ENCODE measurements at places on chromosomes 7 and 10. TPM values are rescaled to one million over a fixed set of nuclear protein-coding genes. Genes with fewer than 3 reads are reported as not detected.

KDM7A gene
- total RNA-seq, result 28.4 TPM

GSTO1 gene
- 232 TPM for total RNA-seq

GSDME gene
- 6.0 TPM for total RNA-seq

C10orf88 gene
- 12.2 TPM for total RNA-seq

LRRD1 gene
- total RNA-seq, result not detected

ACSM6 gene
- not detected for total RNA-seq

All from activated naive CD4-positive, alpha-beta T cell treated with anti-CD3 and anti-CD28 coated beads, Interleukin-2, amount 50 U/mL, for 72 hours (primary cell).